NCI-H524 treated with DMSO at 0.1 percent for 48 hours (cell line): ENCODE measurements at places on chromosomes 6 and 20.

DNA sequence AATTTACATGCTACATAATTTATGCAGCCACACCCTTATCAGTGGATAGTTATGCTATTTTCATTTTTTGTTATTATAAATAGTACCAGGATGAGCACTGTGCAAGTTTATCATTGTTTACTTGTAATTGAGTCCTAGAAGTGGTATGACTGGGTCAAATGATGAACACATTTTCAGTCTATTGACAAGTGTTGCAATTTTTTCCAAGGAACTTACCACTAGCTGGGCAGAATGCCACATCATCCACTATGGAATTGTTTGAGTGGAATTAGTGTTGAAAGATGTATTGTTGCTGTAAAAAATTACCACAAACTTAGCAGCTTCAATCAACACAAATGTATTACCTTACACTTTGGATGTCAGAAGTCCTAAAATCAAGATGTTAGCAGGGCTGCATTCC is 38.1 kb upstream of the OPN5 start:
- no peak for DNase-seq

GRCh38 chr6:34231566-34232336 is 4.9 kb upstream of the HMGA1 start:
- DNase-seq, result no peak

DNA sequence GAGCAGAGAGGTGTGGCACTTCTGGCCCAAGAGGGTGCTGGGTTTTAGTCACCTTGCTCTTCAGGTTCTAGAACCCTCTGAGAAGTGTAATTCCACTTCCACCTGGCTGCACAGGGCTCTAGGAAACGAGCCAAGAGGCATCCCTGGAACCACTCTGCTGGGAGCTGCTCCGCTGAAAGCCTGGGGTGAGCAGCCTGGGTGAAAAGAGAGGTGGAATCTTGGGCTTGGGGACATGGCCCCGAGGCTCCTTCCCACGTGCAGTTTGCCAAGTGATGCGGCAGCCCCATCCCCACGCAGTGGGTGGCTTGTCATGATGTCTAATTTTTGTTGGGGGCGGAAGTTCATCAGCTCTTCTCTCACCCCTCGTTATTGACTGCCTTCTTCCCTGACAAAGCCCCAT is 32.8 kb downstream of the PPP1R16B start:
- DNase-seq, result no peak

GRCh38 chr20:25317351-25318075 is 69.6 kb downstream of the PYGB start:
- DNase-seq, result no peak

DNA sequence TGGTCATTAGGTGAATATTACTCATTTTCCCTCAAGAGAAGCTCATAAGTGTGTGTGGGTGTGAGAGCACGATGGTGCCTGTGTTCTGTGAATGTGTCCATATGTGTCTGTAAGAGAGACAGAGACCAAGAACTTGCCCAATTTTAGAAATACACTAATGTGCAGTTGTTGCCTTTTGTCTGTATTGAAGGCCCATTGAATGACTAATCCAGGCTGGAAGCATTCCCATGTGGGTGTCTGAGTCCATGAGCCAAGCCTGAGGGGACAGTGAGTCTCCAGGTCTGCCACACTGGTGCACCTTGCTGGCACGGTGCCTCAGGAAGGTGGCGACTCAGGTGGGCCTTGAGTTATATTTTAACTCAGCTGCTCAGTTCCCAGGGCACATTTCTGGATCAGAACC is 25.5 kb upstream of the ASXL1 start:
- DNase-seq, result no peak
